ENCODE measurements at places on chromosomes 6 and 20. TPM values are rescaled to one million over a fixed set of nuclear protein-coding genes. Genes with fewer than 3 reads are reported as not detected.

DNA sequence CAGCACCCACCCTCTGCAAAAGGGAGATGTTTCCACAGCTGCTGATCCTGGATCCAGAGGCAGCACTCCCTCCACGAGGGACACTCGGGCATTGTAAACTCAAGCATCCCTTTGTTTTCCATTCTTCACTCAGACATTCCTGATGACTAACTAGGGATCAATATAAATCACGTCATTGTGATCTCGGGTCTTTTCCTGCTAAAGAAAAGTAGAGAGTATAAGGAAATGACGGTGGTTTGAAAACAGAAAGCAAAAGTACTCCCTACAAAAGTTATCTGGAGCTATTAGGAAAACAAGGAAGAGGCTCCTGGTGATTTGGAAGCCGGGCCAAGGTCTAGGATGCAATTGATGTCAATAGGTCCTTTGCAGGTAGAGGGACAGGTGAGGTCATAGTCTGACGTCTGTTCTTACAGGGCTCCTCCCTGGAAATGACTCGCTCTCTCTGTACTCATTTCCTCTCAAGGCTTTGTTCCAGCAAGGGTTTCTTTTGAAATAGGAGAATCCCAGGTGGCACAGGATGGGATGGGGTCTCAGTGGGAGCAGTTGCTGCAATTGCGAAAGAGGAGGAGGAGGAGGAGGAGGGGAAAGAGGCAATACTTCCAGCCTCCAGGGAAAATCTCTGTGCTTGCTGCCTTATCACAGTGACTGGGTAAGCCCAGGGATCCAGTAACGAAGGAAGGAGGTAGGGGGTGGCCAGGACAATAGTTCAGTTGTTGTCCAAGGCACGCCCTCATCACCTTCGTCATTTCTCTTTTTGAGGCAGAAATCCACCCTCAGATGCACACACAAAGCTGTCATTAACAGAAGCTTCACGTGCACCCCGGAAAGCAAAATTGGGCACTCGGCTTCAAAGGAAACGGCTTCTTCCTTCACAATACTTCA, 222.8 kb downstream of the LY86 start:
- H3K4me3 ChIP-seq: peak overlapping the region; percentile 22
- no peaks in the 10 kb centered on the region for H3K36me3 ChIP-seq
- no peaks in the 10 kb centered on the region for H3K27me3 ChIP-seq
- H3K27ac ChIP-seq: no peak overlapping the region
- no peak for DNase-seq

DNA sequence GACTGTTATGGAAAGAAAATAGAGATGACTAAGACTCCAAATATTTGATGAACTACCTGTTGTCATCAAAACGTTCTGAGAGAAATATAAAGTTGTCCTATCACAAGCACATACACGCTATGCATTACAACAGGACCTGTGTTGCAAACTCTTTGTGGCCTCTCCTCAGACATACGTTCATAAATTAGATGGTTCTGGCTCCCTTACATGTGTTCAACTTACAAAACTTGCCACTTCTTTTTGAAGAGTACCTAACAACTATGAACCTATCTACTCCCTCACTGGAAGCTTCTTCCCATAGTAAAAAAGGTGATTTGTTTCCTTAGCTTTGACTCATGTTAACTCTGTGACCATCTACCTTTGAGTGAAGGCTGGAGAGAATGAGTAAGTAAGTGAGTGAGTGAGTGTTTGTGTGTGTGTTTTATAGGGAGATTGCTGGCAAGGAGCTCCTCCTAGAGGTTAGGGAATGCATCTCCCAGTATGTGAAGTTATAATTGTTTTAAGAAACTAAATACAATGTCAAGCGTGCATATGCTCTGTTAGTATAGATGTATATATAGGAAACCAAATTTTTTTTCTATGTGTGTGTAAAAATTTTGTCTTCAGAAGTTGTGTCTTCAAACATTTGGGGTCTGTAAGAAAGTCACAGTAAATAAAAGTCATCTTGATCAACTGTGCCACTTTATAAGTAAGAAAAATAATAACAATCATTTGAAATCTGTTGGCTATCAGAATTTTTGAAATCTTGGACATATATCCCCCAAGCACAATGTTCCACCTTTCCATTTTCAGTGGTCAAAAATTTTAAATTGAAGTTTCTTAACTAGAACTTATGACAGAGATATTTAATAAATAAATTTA, 1211.1 kb upstream of the GJE1 start:
- no peaks in the 10 kb centered on the region for H3K36me3 ChIP-seq
- no peak overlapping the region for H3K27ac ChIP-seq
- H3K4me1 ChIP-seq: no peaks in the 10 kb centered on the region
- H3K4me3 ChIP-seq: no peak overlapping the region

- no peaks in the 10 kb centered on the region for H3K36me3 ChIP-seq
- no peak for DNase-seq
- peaks cover 14% of the 10 kb centered on the region for H3K4me1 ChIP-seq
These were observed 253.4 kb upstream of the KCNG1 start for GRCh38 chr20:51276296-51276695.

Gene ENTPD6
- 33.0 TPM for polyA plus RNA-seq

DNA sequence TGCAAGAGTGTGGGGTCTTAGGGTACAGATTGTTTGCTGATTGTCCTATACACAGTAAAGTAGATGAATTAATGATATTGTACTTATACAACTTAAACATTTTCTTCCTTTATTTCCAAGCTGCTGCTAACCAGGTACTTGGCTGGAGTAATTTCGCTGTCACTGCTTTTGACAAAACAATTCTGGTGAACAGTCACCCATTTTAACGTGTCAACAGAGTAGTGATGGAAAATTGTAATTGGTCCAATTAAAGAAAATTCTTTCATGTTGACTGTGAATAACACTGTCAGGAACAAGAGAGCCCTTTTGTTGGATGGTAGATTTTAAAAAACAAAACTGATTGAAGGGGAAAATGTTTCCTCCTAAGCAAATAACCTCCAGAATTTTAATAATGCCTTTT, 26.4 kb upstream of the MROH8 start:
- H3K27me3 ChIP-seq: no peaks in the 10 kb centered on the region
- no peak overlapping the region for H3K27ac ChIP-seq
- H3K4me1 ChIP-seq: peaks cover 14% of the 10 kb centered on the region
- no peak overlapping the region for H3K4me3 ChIP-seq
- no peak for DNase-seq

- peaks cover 26% of the 10 kb centered on the region for H3K4me1 ChIP-seq
- H3K27me3 ChIP-seq: no peaks in the 10 kb centered on the region
- peaks cover 22% of the 10 kb centered on the region for H3K36me3 ChIP-seq
These were observed 4.5 kb downstream of the DEK start for GRCh38 chr6:18259675-18260447.

- DNase-seq: no peak
- H3K27me3 ChIP-seq: no peaks in the 10 kb centered on the region
- no peak overlapping the region for H3K27ac ChIP-seq
- peaks cover 27% of the 10 kb centered on the region for H3K4me1 ChIP-seq
- no peak overlapping the region for H3K4me3 ChIP-seq
These were observed 3.7 kb downstream of the MOCS1 start for GRCh38 chr6:39930540-39930939.

Gene SAMD5
- 1.8 TPM for polyA plus RNA-seq

Gene RCAN2
- 5.0 TPM for polyA plus RNA-seq

Gene LIME1
- not detected for polyA plus RNA-seq

All from sigmoid colon (tissue), 7 donors.